Effector memory CD4-positive, alpha-beta T cell (primary cell): ENCODE measurements at places on chromosomes 7 and 10.

GRCh38 chr7:12612622-12613021 lies 42.1 kb downstream of the SCIN start:
- no peak for DNase-seq

- DNase-seq, result no peak
Observed at GRCh38 chr7:2705371-2706096, 17.5 kb downstream of the AMZ1 start.

DNA sequence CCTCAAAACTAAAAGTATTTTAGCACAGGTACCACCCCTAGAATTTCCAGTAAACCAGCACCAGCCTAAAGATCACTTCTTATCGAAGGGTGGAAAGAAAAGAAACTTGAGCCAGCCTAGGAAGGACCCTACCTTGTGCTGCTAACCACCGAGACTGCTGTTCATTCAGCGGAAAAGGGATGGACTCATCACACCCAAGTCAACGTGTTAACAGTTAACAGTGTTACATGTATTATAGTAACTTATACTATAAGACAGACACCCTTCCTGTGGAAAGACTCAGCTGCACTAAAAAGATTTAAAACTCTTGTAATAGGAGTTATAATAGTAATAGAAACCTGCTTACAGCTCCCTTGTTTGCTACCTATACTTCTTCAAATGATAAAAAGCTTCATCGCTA lies 39.8 kb downstream of the MINDY4 start:
- no peak for DNase-seq

DNA sequence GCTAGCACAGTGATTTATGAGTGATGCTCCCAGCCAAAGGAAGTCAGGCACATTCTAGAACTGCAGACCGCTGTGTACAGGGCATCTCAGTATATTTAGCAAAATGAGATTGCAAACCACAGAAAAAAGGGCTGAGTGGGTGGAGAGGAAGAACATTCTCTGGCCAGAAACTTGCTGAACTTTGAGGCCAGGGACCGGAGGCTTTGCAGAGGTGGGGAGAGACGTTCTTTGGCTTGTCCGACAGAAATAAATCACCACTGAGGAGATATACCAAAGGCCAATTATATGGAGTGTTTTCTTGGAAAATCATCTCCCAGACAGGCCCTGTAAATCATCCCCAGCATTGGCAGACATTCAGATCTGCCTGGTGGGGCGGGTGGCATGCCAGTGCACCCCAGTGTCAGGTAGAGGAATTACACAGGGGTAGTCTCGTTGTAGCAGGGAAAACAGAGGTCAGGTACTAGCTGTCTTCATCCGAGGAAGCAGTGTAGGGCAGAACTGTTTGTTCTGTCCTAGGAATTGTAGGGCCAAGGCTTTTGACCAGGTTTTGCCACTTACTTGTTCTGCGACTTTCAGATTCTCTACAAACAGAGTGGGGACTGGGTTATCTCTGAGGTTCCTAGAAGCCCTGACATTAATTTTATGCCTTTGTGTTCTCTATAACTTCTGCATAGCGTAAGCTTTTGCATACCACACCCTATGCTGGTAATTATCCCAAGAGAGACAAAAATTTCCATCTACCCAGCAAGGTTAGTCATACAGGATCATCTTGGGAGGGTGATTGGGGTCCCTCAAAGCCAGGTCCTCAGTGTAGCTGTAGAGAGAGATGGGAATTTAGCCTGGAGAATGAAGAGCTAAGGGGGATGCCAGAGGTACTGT lies 655.6 kb downstream of the LRMDA start:
- no peak for DNase-seq

DNA sequence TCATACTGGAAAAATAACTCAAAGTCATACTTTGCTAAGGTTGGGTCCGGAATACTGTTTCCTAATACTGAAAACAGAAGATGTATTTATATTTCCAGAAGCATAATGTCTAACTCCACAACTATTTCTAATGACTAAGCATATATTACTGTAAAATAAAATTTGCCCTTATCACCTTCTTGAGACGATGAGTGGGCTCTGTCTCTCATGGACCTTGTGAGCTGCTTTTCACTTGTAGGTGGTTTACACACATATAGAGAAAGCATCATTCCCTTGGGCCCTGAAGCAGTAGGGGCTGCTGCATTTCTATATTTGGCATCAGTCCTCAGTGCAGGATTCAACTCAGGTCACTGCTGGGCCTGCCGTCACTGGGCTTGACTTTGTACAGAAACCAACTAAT lies 10.7 kb upstream of the FAM13C start:
- DNase-seq, result no peak

- no peak for DNase-seq
Observed at GRCh38 chr7:22184549-22185199, 172.3 kb downstream of the RAPGEF5 start.

DNA sequence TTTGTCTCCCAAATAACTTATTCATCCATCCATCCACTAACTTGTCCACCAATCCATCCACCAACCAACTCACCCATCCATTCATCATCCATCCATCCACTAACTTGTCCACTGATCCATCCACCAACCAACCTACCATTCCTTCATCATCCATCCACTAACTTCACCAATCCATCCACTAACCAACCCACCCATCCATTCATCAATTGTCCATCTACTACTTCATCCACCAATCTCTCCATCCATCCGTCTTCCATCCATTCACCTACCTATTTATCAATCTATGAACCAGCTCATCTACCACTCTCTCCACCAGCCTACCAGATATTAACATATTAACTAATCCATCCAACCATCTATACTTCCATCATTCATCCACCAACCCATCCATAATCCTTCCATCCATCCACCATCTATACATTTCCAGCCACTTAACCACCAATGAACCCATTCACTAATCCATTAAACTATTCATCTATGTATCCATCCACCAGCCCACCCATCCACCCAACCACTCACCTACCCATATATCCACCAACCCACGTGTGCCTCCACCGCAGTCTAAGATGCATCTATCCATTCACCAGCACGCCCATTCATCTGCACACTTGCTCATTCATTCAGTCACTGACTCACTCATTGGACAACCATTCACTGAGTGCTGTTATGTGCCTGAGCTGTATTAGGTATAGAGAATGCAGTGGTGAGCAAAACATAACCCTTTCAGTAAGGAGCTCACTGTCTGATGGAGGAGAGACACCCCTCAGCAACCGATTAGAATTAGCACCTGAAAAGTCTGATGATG lies 19.8 kb upstream of the TBL2 start:
- DNase-seq, result no peak

DNA sequence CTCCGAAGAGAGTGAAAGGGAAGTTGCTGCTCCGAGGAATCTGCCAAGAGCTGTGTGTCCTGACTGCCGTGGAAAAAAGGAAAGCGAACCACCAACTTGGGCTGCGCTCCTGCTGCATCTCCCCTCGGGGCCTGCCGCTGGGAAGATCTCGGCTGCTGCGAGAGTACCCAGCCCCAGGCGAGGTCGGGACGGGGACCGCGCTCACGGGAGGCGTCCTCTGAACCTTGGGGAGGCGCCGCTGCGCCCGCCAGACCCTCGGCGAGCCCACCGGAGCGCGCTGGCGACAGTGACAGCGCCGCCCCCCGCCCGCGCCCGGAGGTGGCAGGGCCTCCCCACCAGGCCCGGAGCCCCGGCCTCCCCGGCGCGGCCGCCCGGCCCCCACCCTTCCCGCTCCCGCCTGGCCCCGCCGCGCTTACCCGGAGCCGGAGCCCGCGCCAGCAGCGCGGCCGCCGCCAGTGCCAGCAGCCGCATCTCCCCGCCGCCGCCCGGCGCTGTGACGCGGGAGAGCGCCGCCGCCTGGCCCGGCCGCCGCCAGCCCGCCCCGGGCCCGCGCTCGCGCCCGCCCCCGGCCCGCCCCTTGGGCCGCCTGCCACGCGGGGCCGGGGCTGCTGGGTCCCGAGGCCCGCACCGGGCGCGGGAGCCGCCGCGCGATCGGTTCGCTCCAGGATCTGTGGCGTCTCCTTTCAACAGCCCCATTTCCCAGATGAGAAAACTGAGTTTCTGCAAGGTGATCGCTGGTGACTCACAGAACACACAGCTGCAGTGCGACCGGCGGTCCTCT lies at the start of gene VSTM4:
Gene VSTM4, minus strand, starts transcription at position 508 of the 781 bp plus-strand sequence. Its CDS starts 37 bp downstream, at position 471.
- DNase-seq, result no peak

GRCh38 chr7:111486472-111487142 lies 75.7 kb downstream of the IMMP2L start:
- no peak for DNase-seq

DNA sequence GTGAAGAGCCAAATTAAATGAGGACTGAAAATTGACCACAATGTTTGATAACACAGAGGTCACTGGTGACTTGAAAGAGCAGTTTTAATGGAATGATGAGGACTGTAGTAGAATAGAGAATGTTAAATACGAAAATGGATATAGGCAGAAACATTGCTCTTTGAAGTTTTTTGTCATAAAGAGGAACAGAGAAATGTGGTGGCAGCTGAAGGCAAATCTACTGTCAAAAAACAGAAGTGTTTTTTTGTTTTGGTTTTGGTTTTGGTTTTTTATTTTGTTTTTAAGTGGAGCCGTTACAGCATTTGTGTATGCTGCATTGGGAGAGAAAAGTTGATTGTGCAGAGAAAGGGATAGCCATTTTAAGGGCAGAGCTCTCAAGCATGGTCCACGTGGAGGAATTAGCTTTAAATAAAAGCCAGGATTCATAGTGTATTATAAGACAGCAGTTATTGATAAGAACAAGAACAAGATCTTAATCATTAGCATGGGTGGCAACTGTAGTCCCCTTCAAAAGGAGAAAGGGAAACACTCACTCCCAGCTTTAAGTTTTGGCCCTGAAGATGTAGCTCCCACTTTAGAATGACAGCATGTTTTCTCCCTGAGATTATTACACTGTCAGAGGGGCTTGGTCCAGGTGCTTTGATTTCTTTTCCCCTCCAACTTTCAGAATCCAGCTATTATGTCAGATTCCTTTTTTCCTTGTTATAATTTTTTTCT lies 156.7 kb upstream of the BET1 start:
- no peak for DNase-seq

- no peak for DNase-seq
Observed at GRCh38 chr7:5453566-5454075, 30.0 kb upstream of the TNRC18 start.

GRCh38 chr10:94138391-94138790 lies 144.7 kb downstream of the PLCE1 start:
- no peak for DNase-seq

DNA sequence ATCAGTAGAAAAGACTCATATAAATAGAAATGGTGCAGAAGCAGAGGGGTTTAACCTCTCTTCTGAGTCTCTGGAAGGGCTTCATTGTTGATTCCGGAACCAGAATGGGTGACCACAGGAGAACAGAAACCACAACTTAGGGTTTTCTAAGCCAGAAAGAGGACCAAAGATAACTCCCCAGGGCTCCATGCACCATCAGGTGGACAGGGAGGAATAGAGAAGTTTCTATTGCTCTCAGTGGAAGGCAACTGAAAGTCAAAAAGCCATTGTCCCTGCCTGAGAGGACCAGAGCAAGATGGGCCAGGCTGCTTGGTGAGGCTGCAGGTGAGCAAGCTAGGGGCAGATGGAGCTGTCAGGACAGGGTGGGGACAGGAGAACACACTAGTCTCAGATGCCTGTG lies 14.6 kb upstream of the NPS start:
- no peak for DNase-seq

DNA sequence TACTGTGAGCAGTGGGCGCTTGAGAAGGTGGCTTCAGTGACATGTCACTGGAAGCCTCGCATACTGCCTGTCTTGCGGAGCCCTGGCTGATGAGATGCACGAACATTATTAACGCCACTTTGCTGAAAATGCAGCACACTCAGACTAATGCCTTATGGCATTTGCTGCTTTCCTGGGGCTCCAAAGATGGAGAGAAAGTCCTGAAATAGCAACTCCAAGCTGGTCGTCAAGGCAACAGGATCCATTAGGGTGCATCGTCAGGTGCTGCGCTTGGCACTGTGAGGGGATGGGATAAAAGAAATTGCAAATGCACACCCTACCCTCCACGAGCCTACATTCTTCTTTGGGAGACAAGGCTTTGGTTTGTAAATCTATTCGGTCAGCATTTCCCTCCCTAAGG lies 592.5 kb downstream of the TYW1 start:
- no peak for DNase-seq

GRCh38 chr7:57867884-57868701 lies 418.1 kb downstream of the ZNF716 start:
- no peak for DNase-seq

GRCh38 chr10:106582291-106582690 lies 582.2 kb downstream of the SORCS1 start:
- no peak for DNase-seq
